Progenitor cell of endocrine pancreas (in vitro differentiated cells): ENCODE measurements at places on chromosomes 12 and 14. TPM values are rescaled to one million over a fixed set of nuclear protein-coding genes. Genes with fewer than 3 reads are reported as not detected.
A peak's percentile ranks its signal among the peaks of the same experiment; 100 is the strongest.

DNA sequence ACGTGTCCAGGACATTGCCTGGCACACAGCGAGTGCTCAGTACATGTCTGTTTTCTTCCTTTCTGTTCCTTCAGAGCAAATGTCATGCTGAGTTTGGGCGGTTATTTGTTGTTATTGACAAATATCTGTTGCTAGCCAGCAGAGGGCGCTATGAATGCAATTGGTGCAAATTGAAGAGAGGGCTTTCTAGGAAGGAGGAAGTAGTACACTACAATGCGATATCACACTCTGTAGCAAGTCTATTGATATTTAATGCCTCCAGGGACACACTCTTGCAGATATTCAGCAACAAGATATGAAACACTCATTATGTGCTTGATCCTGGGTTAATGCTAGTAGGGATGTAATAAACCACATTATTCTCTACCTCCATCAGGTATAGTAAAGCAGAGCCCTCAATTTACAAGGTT is 267.3 kb upstream of the SRRM4 start:
- H3K4me1 ChIP-seq: no peaks in the 10 kb centered on the region
- H3K36me3 ChIP-seq: no peaks in the 10 kb centered on the region
- DNase-seq: peak; percentile 23
- peaks cover 30% of the 10 kb centered on the region for H3K27me3 ChIP-seq
- no peak overlapping the region for H3K27ac ChIP-seq

The ATP5F1B gene
- 528 and 541 TPM in 2 replicates for total RNA-seq

DNA sequence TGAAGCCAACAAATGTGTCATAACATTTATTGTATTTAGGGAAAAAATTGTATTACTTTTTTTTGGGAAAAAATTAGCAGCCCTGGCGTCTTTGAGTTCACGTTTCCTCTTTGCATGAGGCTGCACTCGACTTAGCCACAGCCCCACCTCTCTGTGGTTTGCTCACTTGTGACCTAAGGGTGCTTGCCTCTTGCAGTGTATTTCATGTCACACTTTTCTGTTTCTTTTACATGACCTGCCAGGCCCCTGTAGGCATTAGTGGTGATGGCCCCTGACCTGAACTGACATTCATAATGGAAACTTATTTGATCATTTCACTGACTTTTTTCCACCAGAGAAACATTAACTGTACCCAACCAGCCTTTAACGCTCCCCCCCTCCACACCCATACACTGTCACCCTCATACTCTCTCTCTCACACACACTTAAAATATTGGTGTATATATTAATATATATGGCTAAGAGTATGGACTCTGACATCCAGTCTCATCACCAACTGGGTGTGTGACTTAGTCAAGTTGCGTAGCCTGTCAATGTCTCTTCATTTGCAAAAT is 122.9 kb downstream of the PRKCH start:
- H3K4me1 ChIP-seq: peaks cover 5% of the 10 kb centered on the region
- H3K4me3 ChIP-seq: no peak overlapping the region
- no peaks in the 10 kb centered on the region for H3K27me3 ChIP-seq
- no peaks in the 10 kb centered on the region for H3K36me3 ChIP-seq
- no peak for DNase-seq

DNA sequence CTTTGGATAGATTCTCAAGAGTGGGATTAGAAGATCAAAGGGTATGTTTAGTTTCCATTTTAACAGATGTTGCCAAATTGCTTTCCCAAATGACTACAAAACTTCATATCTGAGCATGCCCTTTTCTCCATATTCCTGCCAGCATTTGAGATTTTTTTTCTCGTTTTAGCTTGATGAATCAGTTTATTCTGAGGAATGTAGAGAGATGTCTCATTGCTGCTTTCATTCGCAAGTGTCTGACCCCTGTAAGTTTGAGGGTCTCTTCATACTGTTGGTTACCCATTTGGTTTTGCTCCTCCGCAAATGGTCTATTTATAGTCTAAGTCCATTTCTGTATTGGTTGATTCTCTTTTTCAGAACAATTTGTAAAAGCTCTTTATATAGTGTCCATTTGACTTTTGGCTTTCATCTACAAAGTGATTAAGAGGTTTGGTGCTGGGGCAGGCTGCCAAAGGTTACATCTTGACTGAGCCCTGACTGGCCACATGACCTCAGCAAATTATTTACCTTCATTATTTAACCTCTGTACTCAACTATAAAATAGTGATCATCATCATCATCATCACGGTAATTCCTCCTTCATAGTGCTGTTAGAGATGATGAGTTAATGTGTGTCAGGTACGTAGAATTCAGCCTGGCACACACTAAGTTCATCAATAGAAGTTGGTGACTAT is 33.6 kb downstream of the HCAR2 start:
- no peaks in the 10 kb centered on the region for H3K4me1 ChIP-seq
- H3K27me3 ChIP-seq: no peaks in the 10 kb centered on the region
- no peak for DNase-seq
- H3K36me3 ChIP-seq: no peaks in the 10 kb centered on the region
- H3K4me3 ChIP-seq: no peak overlapping the region
- no peak overlapping the region for H3K27ac ChIP-seq

The NFE2 gene
- 17.2 and 17.9 TPM in 2 replicates for total RNA-seq

GRCh38 chr12:14366209-14367039 is 942 bp downstream of the ATF7IP start:
- H3K36me3 ChIP-seq: peaks cover 19% of the 10 kb centered on the region
- DNase-seq: no peak
- H3K27me3 ChIP-seq: no peaks in the 10 kb centered on the region
- H3K4me1 ChIP-seq: peaks cover 18% of the 10 kb centered on the region
- peak overlapping the region; percentile 99 for H3K27ac ChIP-seq
- peak overlapping the region; percentile 91 for H3K4me3 ChIP-seq

The TBX5 gene
- total RNA-seq: not detected in 2 replicates

The NPFF gene
- total RNA-seq: not detected in 2 replicates

DNA sequence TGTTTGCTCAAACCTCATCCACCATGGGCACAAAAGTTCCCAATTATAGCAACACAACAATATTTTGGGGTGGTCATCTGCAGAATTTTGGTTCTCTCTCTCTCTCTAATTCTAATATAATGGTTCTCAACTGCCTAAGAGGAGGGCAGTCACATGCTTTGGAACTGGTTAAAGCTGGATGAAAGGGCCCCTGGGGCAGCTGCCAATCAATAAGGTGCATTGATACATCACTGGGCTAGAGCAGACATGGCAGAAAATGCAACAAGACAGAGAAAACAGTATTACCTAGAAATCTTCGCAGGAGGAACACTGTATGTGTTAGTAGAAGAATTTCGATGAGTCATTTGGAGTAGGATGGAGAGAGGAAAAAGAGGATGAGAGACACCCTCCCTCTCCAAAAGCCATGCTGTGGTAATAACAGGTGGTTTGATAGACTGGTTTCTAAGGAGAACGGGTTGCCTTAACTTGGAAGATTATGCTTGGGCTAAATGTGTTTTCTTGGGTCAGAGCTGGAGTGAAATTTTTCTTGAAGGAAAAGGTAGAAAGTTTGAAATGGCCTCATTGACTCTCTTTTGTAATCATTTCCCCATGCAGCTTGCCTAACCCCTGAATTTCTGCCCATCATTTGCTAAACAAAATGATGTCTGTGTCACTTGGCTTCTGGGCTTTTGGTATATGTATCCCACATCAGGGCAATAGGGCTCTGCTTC is 67.1 kb upstream of the HIF1A start:
- H3K4me1 ChIP-seq: peaks cover 3% of the 10 kb centered on the region
- H3K27me3 ChIP-seq: no peaks in the 10 kb centered on the region
- no peak overlapping the region for H3K27ac ChIP-seq
- H3K4me3 ChIP-seq: no peak overlapping the region

DNA sequence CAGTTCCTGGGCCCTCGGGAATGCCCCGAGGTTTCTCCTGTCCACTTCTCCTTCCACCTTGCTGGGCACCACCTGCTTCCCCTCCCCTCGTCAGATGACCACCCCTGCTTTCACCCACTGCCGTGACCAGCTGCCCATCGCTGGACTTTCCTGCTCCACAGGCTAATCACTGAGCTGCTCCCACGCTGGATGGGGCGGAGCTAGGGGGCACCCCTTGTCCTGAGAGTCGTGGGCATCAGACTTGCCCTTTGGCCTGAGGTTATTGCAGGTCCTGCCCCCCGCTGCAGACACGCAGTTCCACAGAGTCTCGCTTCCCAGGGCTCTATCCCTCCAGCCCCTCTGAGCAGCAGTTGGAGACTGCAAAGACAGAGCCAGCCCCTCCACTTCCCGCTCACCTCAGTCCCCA is 427 bp downstream of the SLC6A12 start:
- peaks cover 46% of the 10 kb centered on the region for H3K4me1 ChIP-seq
- no peaks in the 10 kb centered on the region for H3K36me3 ChIP-seq
- H3K4me3 ChIP-seq: no peak overlapping the region
- H3K27ac ChIP-seq: no peak overlapping the region
- no peak for DNase-seq

DNA sequence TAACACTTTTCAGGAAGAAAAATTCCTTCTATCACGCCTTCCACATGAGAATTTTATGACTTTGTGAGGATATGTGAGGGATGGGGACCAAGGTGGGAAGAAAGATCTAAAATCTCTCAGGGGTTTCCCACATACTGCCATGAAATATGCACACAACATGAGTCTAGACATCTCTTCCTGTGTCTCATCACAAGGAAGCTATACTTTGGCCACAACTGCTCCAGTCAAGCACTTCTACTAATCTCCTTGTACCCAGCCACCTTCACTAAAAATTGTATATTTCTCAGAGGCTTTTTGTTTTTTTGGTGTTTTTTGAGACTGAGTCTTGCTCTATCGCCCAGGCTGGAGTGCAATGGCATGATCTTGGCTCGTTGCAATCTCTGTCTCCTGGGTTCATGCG is 3.2 kb downstream of the OSBPL8 start:
- H3K36me3 ChIP-seq: no peaks in the 10 kb centered on the region
- no peak for DNase-seq
- H3K4me3 ChIP-seq: no peak overlapping the region
- H3K27me3 ChIP-seq: no peaks in the 10 kb centered on the region
- no peak overlapping the region for H3K27ac ChIP-seq
- peaks cover 27% of the 10 kb centered on the region for H3K4me1 ChIP-seq

The ATXN2 gene
- total RNA-seq: 81.7 and 86.6 TPM in 2 replicates

The DEGS2 gene
- total RNA-seq: 0.73 and 1.3 TPM in 2 replicates

The ESR2 gene
- 0.29 and 0.51 TPM in 2 replicates for total RNA-seq

DNA sequence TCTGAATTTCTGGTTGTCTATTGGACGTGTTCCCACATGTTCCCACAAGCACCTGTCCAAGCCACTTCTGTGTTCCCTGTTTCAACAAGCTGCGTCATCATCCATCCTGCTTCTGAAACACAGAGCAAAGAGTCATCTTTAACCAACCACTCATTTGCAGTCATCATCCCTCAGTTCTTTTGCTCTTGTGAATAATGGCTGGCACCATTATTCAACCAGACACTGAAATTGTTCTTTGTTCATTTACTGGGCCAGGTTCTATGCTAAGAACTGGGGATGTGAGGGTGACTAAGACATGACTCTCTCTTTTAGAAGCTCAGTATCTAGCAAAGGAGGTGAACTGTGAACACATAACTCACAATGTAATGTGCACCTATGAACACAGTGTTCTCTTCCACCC is 40.7 kb upstream of the ANO4 start:
- H3K27ac ChIP-seq: no peak overlapping the region
- DNase-seq: no peak
- H3K4me3 ChIP-seq: no peak overlapping the region
- no peaks in the 10 kb centered on the region for H3K27me3 ChIP-seq
- no peaks in the 10 kb centered on the region for H3K4me1 ChIP-seq

GRCh38 chr12:8890313-8891085 is 23.8 kb upstream of the PHC1 start:
- peaks cover 4% of the 10 kb centered on the region for H3K36me3 ChIP-seq
- peak overlapping the region; percentile 30 for H3K27ac ChIP-seq
- H3K27me3 ChIP-seq: no peaks in the 10 kb centered on the region
- peak; percentile 74 for DNase-seq

DNA sequence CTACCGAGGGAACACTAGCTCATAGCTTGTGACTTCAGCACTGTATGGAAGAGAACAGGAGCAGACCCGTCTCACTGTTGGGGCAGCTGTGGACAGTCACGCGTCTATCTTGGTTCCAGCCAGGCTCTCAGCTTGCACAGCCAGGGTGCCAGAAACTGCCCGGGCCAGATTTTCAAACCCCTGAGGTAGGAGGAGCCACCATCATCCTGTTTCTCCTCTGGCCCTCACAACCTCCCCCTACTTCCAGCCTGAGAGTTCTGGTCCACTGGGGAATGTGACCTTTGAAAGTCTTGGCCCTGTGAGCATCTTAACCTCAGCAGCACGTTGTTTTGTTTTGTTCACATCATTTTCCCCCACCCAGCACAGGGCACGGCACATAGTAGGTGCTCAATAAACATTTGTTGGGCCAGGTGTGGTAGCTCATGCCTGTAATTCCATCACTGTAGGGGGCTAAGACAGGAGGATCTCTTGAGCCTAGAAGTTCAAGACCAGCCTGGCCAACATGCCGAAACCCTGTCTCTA is 50.4 kb downstream of the PSMA6 start:
- no peaks in the 10 kb centered on the region for H3K36me3 ChIP-seq
- no peak overlapping the region for H3K4me3 ChIP-seq
- no peak for DNase-seq
- H3K27me3 ChIP-seq: peaks cover 3% of the 10 kb centered on the region
- no peak overlapping the region for H3K27ac ChIP-seq

DNA sequence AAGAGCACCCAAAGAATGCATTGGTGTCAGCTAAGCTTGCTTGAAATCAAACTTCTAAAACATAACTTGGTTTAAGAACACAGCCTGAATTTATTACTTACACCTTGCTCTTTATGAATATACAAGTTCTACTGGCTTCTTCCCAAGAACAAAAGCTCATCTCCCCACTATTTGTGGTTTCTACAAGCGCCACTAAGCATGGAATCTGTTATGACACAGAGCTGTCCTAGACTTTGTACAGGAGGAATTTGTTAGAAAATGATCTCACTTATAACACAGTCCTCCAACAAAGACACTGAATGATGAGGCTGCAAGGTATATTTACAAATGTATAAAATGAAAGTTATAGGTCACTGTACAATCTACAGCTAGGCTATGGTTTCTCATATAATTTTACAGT is 452.1 kb downstream of the BCAT1 start:
- no peaks in the 10 kb centered on the region for H3K36me3 ChIP-seq
- H3K27me3 ChIP-seq: no peaks in the 10 kb centered on the region

- H3K4me1 ChIP-seq: no peaks in the 10 kb centered on the region
- DNase-seq: no peak
- peaks cover 23% of the 10 kb centered on the region for H3K27me3 ChIP-seq
- H3K4me3 ChIP-seq: no peak overlapping the region
These were observed 54.3 kb downstream of the DRAM1 start for GRCh38 chr12:101931498-101932326.

The SERPINA4 gene
- total RNA-seq: 5.9 and 7.3 TPM in 2 replicates

- no peak overlapping the region for H3K4me3 ChIP-seq
- H3K27me3 ChIP-seq: no peaks in the 10 kb centered on the region
- no peaks in the 10 kb centered on the region for H3K36me3 ChIP-seq
- H3K4me1 ChIP-seq: no peaks in the 10 kb centered on the region
- no peak overlapping the region for H3K27ac ChIP-seq
- no peak for DNase-seq
These were observed 907.5 kb upstream of the ATXN7L3B start for GRCh38 chr12:73629893-73630831.

The PYGL gene
- 12.0 and 15.3 TPM in 2 replicates for total RNA-seq

The DERA gene
- 41.9 and 49.8 TPM in 2 replicates for total RNA-seq

The KRT2 gene
- total RNA-seq: not detected in 2 replicates
